CD8-positive, alpha-beta memory T cell (primary cell): ENCODE measurements at places on chromosomes 6 and 20.

DNA sequence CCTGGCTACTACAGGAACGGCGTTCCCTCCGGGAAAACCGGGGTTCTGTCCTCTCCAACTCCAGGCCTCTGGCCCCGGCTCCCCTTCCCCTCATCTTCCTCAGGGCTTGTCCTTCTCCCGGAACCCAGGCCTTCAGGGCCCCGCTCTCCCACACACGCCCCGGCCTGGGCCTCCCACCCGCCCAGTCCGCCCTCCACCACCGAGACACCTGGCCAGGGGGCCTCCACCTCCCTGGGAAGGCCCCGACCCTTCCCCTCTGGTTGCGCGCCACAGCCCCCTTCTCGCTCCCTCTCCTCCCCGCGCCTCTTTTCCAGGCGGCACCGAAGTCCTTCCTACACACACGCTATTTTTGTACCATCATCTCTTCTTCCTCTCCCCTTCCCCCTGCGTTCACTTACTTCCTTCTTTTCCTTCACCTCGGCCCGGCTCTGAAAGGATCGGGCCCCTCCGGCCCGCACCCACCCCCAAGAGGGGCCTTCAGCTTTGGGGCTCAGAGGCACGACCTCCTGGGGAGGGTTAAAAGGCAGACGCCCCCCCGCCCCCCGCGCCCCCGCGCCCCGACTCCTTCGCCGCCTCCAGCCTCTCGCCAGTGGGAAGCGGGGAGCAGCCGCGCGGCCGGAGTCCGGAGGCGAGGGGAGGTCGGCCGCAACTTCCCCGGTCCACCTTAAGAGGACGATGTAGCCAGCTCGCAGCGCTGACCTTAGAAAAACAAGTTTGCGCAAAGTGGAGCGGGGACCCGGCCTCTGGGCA lies 1.3 kb upstream of the SIRPA start:
- DNase-seq = no peak

DNA sequence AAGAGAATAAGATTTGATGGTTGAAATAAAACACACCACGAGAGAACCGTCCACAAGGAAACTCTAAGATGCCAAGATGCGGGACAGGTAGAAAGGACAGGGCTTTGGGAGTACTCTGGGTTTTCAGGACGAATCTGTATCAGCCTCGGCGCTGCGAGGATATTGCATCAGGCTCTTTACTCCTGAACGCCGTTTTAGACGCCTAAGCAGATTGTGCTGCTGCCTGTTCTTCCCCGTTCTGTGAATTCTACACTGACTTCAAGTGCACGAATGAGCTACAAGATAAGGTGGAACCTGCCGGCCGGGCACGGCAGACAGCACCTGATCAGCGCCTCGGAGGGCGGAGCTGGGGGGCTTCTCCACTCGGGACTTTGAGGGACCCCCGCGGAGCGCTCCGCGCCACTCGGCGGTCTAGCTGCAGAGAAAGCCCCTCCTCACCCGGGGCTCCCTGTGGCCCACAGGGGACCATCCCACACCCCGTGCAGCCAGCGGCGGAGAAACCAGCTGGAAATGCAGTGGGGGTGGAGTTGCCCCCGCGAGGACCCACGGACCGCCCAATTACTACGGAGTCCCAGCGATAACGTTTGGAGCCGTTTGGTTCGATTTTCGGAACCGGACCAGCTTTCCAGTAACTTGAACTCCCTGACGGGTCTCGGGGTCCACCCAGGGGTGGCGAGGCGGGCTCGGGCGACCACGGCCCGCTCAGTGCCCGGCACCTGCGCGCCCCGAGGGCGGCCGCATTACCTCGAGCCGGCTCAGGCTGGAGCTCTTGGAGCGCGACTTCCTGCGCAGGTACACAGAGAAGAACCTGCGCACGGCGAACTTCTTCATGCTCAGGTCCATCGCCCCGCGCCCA lies 646 bp downstream of the RPS6KA2 start:
- DNase-seq = peak; percentile 16

DNA sequence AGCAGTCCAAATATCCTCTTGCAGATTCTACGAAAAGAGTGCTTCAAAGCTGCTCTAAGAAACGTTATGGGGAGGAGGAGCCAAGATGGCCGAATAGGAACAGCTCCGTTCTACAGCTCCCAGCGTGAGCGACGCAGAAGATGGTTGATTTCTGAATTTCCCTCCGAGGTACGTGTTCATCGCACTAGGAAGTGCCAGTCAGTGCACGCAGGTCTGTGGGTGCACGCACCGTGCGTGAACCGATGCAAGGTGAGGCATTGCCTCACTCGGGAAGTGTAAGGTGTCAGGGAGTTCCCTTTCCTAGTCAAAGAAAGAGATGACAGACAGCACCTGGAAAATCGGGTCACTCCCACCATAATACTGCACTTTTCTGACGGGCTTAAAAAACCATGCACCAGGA lies 272.1 kb upstream of the DEFB115 start:
- no peak for DNase-seq

- no peak for DNase-seq
Measured at GRCh38 chr20:37354210-37355195, 8.6 kb downstream of the SRC start.

DNA sequence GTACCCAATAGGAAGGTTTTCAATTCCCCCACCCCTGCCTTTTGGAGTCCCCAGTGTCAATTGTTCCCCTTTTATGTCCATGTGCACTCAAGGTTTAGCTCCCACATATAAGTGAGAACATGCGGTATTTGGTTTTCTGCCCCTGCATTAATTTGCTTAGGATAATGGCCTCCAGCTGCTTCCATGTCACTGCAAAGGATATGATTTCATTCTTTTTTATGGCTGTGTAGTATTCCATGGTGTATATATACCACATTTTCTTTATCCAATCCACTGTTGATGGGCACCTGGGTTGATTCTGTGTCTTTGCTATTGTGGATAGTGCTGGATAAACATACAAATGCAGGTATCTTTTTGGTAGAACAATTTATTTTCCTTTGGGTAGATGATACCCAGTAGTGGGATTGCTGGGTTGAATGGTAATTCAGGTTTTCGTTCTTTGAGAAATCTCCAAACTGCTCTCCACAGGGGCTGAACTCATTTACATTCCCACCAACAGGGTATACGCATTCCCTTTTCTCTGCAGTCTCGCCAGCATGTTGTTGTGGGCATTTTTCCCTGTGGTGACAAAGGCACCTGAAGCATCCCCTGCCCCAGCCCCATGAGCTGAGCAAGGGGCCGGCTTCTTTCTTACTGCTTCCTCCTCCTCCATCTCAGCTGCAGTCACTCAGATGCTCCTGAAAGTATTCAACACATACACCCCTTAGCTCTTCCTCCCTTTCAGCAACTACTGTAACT lies 66.7 kb downstream of the ELOVL2 start:
- DNase-seq = no peak

DNA sequence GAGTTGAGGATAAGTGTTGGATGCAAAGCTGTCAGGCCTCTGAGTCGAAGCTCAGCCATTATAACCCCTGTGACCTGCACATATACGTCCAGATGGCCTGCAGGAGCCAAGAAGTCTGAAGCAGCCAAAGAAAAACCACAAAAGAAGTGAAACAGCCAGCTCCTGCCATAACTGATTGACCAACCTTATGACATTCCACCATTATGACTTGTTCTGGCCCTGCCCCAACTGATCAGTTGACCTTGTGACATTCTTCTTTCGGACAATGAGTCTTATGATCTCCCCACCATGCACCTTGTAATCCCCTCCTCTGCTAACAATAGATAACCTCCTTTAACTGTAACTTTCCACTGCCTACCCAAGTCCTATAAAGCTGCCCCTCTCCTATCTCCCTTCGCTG lies 133.7 kb upstream of the AGPAT4 start:
- DNase-seq = no peak

DNA sequence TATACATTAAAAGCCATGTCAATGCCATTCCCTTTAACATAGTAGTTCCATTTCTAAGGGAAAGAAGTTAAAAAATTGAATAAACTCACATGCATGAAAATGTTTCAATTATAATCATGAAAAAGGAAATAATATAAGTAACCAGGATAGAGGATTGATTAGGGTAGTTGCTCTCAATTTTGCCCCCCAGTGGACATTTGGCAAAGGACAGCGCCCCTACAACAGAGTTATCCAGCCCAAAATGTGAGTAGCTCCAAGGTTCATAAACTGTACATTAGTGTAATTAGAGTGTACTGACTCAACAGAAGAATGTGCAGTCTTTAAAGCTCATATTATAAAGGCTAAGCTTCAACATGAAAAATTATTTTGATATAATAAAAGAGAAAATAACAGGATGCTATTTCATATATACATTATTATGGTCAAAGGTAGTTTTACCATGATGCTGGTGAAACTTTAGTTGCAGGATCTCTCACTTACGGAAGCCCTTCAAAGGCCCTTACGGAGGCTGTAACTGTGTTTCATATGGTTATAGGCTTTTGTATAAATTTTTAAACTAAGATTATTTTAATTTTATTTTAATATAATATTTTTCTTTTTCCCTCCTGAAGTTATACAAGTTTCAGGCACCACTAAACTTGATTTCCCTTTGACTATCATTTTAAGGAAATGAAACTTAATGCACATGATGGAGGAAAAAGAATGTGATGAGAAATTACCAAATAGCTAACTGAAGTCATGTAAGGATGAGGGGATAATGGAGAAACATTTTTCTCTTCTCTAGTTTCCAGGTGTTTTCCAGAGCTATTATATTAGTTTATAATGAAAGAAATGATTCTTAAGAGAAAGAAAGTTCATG lies 403.6 kb downstream of the PLCB1 start:
- DNase-seq = no peak

GRCh38 chr20:3273371-3273770 lies 34.4 kb upstream of the SLC4A11 start:
- DNase-seq = no peak
